Forelimb muscle (tissue), 1 donor: ENCODE measurements at places on chromosomes 6 and 20.

DNA sequence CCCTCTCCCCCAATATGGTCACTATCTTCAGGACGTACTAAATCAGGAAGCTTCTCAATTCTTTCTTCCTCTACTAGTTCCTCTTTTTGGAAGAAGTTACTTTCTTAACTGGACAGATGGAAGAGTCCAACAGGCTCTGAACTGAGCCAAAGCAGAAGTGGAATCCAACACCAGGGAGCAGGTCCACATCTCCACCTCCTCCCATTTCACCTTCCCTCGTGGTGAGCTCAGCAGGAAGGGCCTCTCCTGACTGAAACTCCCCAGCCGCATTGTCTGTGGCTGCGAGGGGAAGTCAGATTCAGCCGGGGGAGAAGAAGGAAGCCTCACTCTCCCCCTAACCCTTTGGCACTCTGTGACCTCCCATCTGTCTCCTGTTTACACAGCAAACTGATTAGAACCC, 63.8 kb upstream of the UST start:
- DNase-seq: no peak

DNA sequence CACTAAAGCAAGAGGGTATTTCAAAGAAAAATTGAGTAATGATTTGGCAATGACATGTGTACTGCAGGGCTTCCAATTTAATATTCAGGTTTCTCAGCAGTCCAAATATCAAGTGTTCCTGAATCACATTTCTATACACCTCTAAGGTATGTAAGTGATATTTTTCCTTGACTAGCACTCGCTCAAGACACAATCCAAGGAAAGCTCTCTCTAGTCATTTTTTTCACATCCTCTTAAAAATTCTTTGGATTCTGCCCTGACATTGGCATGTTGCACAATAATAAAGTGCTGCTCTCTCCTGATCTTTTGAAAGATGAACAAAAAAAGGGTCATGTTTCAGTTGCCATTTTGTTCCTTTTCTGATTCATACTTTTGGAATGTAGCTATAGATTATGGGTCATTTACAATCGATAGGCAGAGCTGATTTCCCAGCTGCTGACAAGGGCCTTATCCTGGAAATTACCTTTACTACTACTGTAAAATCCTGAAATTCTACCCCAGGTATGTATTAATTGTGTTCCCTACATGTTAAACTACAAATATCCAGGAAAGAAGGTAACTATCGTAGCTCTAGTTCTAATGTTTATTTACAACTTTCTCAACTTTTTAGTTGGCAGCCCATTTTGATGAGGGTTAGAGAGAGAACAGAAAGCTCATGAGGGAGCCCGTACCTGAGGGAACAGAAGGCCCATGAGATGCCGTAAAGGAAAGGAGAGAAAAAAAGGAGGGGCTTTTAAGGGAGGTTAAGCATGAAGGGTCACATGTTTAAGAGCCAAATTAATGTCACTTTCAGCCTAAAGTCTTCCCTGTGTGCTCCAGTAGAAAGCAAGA, 22.2 kb upstream of the ADGRG6 start:
- DNase-seq: no peak

DNA sequence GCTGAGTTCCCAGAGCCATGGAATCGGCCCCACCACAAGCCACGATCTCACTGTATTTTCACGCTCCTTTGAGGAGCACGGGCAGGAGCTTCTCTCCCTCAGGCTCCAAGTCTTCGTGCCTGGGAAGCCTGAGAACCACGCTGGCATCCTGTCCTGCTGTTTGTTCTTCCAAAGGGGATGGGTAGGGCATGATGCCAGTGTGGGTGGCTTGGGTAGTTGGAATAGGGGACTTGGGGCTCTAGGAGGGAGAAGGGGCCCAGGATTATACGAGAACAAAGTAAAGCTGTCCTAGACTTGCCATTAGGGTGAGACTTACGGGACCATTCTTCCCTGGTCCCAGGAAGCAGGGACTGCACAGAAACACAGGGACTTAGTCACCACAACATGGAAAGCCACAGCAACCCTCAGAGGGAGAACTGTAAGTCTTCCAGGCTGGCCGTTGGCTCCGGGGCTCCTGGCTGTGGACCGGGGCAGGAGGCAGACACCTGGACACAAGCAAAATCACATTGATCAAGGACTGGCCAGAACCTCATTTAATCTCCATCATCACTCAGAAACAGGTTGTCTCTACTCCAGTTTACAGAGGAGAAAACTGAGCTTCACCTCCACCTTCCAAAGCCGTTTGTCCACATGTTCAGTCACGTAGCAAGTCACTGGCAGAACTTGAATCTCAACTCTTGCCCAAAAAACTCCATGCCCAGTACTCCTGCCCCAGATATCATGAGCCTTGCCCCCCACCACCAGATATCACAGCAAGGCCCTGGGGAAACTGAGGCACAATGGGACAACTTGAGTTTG, 1.3 kb downstream of the CCN5 start:
- no peak for DNase-seq

DNA sequence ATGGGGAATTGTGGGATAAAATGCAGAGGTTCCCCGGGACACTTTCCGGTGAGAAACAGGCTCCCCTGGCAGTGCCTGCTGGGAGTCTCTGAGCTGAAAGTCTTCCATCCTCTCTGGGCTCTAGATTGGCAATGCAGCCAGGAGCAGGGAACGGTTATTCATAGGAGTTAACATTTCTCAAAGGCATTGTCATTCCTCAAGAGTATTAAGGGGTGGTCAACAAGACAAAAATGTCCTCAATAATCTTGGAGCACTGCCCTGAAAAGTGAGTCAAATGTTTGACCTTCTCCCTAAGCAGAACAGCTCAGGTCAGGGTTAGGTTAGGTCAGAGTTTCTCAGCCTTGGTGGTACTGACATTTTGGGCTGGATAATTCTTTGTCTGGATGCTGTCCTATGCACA, 13.2 kb downstream of the BPIFB1 start:
- DNase-seq: no peak

GRCh38 chr6:65700561-65700960, 6.5 kb downstream of the EYS start:
- no peak for DNase-seq

GRCh38 chr20:57325632-57326356, 3.8 kb upstream of the SPO11 start:
- no peak for DNase-seq

GRCh38 chr20:10521068-10521831, 86.1 kb downstream of the SLX4IP start:
- no peak for DNase-seq

- DNase-seq: no peak
Observed at GRCh38 chr20:36066777-36067176, 87.8 kb upstream of the EPB41L1 start.

- no peak for DNase-seq
Observed at GRCh38 chr6:45816674-45817297, 198.9 kb downstream of the CLIC5 start.

DNA sequence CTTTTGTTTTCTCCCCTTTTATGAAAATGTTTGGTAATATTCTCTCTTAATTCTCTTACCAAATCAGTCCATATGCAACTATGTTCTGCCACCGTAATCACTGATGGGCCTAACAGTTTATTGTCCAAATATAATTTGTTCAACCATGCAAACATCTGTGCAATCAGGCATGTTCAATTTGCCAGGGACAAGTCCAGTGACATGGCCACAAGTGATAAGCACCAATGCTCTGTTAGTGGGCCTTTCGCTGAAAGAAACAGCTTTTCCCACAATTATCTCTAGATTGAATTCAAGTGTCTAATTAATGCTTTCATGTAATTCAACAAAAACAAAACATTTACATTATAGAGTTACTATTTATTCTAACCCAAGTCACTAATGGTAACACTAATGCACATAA, 53.3 kb downstream of the EPB41L2 start:
- no peak for DNase-seq

DNA sequence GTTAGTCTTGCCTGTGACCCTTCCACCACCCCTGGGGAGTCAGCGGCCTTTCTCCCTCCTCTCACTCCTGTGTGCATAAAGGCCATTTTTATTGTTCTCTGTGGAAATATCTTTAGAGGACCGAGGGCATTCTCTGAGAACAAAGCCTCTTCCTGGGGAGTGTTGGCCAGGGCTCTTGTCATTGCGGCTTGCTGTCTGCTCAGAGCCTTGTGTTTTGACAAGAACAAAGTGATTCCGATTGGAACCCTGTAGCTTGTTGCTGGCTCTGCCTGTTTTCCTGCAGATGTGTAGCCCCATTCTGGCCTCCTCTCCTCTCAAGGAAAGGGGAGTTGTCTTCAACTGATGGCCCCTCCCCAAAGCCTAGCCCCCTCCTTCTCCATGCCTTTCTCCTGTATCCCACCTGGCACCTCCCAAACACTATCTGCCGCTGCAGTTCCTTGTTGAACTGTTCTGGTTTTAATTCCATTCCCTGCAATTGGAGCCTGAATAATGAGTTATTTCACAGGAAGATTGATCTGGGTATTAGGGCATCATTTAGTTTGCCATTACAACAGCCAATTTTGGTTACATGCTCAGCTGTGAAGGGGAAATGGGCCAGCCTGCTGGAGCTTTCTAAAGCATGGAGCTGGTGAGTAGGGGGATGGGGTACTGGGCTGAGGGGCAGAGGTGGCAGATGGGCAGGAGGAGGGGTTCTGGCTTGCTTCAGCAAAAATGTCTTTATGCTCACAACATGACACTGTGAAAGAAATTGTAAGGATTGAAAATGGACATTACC, 252.5 kb downstream of the LRFN2 start:
- DNase-seq: no peak

- DNase-seq: no peak
Observed at GRCh38 chr20:59163631-59164530, at the start of gene ZNF831. ZNF831 (plus strand) TSS chr20:59163821; CDS start chr20:59191020, 27,199 bp downstream.

- DNase-seq: no peak
Observed at GRCh38 chr6:108132863-108133262, 33.0 kb upstream of the NR2E1 start.

DNA sequence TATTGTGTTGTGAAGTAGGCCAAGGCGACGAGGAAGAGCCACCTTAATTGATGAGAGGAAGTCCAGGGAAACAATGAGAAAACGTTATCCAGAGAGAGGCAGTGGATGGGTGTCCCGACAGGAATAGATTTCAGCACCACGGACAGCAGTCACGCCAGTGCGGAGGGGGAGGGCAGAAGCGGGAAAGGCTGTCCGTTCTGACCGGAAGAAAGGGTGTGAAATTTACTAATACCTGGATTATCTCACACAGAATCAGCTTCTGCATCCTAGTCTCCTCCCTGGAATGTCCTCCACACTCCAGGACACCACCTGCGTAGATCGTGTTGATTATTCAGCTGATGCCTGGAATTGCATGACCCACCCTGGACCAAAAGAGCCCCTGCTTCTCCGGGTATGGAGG, 7.4 kb upstream of the BPIFA3 start:
- DNase-seq: peak; percentile 62
